ENCODE measurements at places on chromosomes 7 and 10.

DNA sequence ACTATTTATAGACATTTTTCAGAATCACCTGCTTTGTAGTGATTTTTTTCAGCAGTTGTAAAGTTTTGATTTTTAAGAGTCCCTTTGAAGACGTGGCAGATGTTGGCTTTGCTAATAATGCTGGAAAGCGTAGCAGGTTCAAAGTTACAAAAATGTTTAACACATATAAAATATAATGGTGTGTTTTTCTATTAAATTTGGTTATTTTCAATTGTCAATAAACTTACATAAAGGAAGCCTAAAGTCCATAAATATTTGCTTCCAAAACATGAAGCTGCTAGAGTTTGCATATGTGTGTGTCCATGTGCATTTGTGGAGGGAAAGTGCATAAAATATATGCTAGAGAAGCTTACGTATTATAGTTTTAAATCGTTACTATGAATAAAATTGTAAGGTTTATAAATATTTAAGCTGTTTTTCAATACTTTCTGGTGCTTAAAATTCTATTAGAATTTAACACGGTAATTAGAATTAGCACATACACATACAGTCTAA, 3.7 kb downstream of the MEOX2 start:
- DNase-seq: no peak

DNA sequence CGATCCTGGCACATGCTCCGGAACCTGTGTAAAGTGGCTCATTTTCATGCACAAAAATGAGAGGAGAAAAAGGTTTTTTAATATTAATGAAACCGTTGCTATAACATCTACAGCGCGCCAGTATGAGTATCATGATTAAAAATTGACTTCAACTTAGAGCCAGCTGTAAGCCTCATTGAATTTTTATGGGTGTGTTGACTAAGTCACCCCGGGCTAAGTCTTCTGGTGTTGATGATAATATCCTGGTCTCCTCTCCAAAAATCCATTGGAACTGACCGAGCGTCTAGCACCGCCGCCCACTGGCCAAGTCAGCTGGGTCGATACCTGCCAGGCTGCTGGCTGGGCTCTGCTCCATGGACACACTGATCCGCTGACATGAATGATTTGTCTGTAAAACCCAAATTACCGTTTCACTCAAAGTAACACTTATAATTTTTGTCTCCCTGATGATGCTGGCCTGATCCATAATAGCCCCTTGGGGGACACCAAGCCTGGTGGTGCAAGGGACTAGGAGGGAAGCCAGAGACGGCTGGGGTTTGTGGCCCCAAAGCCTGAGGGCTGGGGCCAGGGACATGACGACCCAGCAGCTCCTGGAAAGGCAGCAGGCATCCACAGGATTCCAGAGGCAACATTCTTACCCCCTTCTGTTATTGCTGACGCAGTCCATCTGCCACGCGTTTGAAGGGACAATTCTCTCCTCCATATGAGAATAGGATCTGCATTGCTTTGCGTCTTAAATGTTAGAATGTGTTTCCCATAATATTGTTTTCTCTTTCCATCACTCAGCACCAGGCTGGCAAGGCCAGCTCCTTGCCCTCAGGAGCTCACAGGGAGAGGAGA, 131.0 kb upstream of the PPP2R2D start:
- no peak for DNase-seq

DNA sequence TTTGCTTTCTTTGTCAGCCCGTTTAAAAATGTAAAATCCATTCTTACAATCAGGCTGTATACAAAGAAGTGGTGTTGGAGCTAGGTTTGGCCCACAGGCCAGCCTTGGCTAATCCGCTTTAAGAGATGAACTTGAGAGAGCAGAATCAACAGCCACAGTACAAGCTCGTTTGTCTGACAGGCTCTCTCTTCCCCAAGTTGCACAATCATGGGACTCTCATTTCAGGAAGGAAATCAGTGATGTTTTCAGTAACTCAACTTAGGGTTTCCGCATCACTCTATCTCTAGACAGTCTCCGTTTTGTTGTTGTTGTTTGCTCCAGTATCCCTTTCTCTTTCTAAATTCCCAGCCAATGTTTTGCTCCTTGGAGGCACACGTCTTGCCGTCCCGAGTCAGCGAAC, 582.0 kb upstream of the MKI67 start:
- no peak for DNase-seq

GRCh38 chr10:132446661-132447445, 49.9 kb downstream of the PWWP2B start:
- DNase-seq: peak; percentile 74

DNA sequence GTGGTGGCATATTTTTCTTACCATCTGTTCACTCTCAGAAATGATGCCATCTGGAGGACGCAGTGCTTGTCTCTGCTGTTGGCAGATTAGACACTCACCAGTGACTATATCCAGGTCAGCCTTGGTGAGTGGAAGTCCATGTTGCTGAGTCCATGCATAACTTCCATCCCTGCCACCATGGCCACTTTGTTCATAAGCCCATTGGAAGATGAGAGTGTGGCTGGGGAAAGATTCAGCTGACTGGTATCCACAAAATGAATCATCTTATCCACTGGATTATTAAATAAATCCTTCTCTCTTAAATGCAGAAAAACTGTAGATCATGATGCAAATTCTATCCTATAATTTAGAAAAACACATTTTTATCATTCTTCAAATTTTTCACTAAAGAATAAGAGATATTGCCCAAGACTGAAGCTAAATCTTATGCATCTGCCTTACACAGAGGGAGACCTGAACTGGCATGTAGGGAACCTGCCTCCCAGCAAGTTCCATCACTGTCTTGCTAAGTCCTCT, 726.9 kb downstream of the TNS3 start:
- DNase-seq: no peak

- DNase-seq: peak; percentile 14
Measured at GRCh38 chr10:17028798-17029197, 100.8 kb downstream of the CUBN start.

DNA sequence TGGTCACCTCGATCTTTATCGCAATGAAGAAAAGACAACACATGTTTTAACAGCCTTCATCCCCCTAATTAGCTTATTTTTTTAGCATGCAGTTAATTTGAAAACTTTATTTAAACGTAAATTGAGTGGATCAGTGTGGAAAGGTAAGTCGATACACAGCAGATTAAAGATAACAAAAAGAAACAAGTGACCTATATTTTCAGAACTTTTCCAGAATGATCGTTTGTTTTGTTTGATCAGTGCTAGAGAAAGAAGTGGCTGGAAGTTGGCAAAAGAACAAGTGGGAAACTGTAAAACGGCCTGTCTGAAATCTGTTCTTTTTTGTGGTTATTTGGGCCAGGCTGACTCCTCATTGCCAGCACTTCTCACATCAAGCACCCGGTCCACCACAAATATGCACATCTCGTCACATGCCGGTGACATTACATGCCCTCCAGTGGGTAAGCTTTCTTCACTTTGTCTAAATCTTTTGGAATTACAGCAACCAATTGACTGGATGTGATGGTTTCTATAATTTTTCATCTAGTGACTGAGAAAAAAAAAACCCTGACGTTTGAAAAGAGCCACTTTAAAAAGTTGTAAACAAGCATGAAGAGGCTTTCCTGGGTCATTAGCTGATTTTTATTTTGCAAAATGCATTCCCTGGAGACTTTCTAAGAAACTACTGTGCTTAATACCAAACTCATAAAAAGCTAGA, 33.2 kb downstream of the C7orf33 start:
- peak; percentile 36 for DNase-seq

- DNase-seq: no peak
Measured at GRCh38 chr7:126768836-126769235, 483.9 kb downstream of the GRM8 start.

GRCh38 chr7:141417506-141417905, 133.7 kb upstream of the AGK start:
- DNase-seq: no peak

GRCh38 chr7:100655908-100656674, at the start of gene ACTL6B:
Gene ACTL6B, minus strand, starts transcription at chr7:100656448. Its CDS starts 94 bp downstream, at chr7:100656354.
- peak; percentile 42 for DNase-seq

DNA sequence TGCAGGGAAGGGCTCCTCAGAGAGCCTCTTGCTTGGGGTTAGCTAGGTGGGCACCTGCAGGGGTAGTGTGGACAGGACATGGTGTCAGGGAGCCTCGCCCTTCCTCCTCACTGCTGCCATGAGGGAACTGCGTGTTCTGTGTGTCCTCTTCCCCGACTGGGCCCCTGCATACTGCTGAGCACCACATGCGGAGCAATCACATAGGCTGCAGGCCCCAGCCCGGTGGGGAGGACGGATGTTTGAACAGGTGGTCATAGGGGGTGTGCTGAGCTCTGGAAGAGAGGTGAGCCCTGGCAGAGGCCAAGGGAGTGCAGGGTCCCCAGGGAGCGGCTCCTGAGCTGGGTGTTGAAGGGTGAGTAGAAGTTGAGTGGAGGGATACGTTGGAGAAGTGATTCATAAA, 48.3 kb upstream of the ZMIZ2 start:
- DNase-seq: no peak

- DNase-seq: no peak
Measured at GRCh38 chr10:16583382-16583781, 61.7 kb upstream of the C1QL3 start.

DNA sequence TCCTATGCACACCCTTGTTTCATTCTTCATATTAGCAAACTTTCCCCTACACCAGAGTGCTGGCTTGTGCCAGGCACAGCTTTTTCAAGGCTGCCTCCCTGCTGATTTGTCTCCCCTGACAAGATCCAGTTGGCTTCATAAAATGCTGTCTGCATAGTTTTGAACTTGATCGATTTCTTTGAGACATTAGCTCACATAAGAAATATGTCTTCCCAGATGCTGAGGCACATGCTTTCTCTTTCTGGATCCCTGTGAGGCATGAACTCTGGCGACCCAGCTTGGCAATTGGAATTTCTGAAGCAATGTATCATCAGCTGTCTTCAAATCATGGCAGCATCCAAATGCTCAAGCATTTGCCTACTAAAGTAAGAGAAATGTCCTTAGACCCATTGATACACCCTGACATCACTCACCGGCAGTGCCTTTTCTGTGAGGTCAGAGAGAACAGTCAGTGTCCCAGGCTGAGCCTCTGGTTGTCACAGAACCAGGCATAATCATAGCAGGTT, 616.4 kb upstream of the GHITM start:
- no peak for DNase-seq

DNA sequence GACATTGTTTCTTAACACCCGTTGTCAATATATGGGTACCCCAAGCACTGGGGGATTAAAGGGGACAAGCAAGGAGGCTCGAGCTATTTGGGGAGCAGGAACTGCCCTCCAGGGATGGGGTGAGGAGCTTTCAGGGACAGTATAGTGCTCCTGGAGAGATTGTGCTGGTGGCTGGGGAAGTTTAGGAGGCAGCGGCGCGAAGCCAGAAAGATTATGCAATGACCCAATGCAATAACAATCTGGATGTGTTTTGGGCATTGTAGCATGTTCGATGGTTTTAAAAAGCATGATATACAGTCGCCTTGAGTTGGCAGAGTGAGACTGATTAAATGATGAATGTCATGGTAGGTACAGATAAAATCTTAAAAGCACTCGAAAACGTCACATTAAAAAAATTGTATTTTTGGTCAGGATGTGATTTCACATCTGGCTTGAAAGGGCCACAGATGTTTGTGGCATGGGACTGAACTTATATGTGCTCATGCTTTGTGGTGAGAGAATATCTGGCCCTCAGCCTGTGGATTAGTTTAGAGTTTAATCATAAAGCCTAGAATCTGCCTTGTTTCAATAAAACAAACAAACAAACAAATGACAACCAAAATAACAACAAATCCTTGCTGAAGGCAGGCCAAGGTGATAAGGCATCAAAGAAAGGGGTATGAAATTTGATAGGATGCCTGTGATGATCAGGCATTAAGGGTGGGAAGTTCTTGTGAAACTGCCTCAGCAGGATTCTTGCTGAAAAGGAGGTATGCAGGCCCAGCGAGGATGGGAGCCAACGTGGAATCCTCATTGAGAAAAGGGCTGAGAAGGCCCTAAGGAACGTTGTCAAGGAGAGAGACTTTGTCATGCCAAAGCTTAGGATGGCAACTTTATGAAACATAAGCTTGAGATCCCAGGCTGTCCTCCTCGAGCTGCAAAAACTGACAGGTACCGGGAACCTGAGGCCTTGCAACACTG, 417.1 kb upstream of the KLF6 start:
- peak; percentile 34 for DNase-seq

DNA sequence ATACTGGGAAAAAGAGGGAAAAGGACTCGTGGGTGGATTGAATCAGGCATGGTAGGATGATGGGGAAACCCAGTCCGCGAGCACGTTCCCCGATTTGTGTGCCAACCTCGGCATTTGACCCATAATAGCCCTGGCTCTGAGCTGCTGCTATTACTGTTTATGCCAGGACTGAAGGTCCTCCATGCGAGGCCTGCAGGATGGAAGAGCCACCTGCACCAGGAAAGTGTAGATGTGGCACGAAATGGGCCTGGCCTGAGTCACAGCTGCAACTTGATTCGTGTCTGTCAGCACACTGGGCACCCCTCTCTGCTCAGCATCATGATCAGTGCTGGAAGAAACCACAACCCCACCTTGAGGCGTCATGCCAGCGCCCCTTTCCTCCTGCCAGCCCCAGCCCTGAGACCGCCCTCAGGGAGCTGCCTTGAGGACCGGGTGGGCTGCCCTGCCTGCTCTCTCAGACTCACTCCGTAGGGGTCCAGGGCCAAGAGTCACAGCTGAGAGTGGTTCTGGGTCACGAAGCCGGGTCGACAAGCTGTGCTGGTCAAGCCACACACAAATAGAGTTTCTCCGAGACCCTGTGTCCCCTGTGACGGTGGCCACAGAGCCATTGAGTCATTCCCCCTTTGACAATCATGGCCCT, 74.4 kb downstream of the CHST15 start:
- DNase-seq: no peak

DNA sequence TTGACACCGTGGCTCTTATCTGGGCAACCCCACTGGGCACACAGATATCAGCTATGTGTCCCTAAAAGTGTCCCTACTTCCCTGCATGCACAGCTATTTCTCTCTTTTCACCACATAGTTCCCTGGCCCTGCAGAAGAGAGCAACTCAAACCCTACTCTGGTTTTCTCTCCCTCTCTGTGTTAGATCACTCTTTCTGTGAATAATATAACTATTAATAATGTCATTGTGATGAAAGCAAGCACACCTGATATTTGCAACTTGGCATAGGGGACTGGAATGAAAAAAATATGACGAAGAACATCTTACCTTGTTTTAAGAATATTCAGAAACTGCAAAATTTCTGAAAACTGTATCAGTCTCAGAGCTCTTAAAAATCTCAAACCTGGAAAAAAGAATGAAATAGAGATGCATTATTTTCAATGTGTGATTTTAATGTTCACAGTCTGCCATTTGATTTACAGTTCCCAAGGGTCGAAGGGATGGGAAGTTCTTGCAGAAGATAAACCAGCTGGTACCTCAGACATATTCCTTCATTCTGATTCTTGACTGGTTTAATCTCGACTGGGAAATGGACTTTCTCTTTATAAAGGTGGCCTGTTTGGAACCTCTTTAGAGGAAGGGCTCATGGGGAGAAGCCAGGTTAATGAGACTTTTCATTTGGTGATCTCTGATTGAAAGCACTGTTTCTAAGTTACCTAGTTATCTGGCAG, 516.8 kb downstream of the KCNMA1 start:
- no peak for DNase-seq

Data from inflammatory macrophage (primary cell).